ENCODE measurements at places on chromosomes 4 and X. TPM values are rescaled to one million over a fixed set of nuclear protein-coding genes. Genes with fewer than 3 reads are reported as not detected.

The JCHAIN gene
- not detected for total RNA-seq

DNA sequence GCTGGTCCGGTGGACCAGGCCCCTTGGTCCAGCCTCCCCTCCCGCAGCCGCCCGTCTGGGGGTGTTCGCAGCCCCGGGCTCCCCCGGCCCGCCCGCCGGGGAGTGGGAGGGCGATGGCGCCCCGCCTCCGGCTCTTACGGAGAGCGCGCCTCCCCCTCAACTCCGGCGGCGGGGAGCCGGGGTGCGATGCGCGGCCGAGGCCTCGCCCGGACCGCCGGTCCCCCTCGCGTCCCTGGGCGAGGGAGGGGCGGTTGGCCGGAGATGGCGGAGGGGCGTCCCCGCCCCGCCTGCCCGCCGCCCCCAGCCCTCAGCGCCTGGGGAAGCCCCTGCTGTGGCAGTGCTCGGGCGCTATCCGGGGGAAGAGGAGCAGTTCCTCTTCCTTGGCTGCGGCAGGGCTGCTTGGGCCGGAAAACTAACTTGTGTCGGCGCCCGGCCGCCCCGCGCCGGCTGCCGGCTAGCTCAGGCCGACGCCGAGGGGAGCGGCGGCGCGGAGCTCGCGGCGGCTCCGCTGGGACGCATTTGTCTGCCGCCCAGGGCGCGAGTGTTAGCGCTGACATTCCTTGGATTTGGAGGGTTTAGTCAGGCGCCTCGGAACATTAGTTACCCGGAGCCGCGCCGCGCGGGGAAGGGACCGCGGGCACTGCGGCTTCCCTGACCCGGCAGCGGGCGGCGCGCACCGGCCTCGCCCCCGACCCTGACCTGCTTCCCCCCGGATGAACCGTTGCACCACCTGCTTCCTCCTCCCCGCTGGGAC is 994 bp downstream of the GALNT7 start:
- peak; percentile 89 for DNase-seq

The COL25A1 gene
- total RNA-seq = 2.1 TPM

The DIAPH2 gene
- 20.4 TPM for total RNA-seq

GRCh38 chrX:69388526-69388925 is 115.6 kb upstream of the NALF2 start:
- no peak for DNase-seq
